ENCODE measurements at places on chromosomes 2 and 18.

- no peak for DNase-seq
Observed at GRCh38 chr2:86238354-86238753, 39.1 kb downstream of the MRPL35 start.

GRCh38 chr2:176689711-176690110 lies 420.5 kb downstream of the MTX2 start:
- peak; percentile 91 for DNase-seq

- peak; percentile 32 for DNase-seq
Observed at GRCh38 chr18:74310411-74310810, 5.2 kb upstream of the C18orf63 start.

DNA sequence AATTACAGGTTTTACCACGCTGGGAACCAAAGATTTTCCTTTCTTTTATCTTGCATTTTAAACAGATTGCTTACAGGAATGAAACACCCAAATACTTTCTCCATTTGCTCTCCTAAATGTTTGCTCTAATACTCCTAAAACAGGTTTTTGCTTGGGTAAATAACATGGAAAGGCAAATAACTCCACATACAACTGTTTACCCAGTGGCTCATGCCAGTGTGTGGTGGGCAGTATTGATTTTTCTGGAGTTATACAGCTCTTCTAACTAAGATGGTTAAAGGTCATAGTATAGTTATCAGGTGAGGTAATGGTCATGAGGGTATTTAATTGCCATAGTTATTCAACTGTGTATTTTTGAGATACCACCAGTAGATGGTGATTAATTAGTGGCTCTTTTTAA lies 61.2 kb upstream of the RAB27B start:
- no peak for DNase-seq

GRCh38 chr2:54579682-54580620 lies 123.8 kb downstream of the SPTBN1 start:
- DNase-seq: no peak

DNA sequence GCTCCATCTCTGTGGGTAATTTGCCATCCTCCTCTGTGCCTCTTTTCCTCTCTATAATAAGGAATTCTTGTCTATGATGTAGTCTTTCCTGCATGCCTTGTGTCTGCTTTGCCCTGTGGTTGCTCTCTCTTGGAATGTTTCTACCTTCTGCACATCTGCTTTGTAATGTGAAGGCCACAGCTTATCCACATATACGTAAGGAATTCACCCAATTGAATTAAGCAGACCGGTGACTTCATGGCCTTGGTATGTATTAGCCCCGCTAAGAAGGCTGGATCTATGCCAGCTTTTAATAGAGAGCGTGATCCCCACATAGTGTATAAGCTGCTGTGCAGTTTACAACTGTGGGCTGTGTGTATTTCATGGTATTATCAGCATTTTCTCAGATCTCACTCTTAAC lies 274.7 kb downstream of the RNF144A start:
- peak; percentile 96 for DNase-seq

- no peak for DNase-seq
Observed at GRCh38 chr2:10169581-10169980, 47.0 kb downstream of the RRM2 start.

DNA sequence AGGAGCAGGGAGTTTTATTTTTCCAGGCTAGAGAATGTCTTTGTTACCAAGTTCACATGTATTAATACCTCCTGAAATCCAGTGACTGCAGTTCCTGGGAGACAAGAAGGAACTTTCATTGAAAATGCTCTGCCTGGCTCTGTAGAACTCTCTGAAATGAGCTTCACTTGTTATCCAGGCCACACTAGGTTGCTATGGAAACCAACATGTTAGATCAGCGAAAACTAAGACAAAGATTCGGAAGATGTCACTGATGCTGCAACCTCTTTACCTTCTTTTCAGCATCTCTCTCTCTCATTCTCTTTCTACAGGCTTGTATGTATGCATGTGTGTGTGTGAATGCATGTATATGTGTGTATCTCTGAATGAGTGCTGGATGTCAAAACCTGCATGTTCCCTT lies 218.5 kb downstream of the TRIB2 start:
- DNase-seq: no peak

GRCh38 chr2:100965596-100965995 lies 36.5 kb upstream of the RPL31 start:
- no peak for DNase-seq

GRCh38 chr2:215764441-215765048 lies 248.8 kb downstream of the MREG start:
- no peak for DNase-seq

DNA sequence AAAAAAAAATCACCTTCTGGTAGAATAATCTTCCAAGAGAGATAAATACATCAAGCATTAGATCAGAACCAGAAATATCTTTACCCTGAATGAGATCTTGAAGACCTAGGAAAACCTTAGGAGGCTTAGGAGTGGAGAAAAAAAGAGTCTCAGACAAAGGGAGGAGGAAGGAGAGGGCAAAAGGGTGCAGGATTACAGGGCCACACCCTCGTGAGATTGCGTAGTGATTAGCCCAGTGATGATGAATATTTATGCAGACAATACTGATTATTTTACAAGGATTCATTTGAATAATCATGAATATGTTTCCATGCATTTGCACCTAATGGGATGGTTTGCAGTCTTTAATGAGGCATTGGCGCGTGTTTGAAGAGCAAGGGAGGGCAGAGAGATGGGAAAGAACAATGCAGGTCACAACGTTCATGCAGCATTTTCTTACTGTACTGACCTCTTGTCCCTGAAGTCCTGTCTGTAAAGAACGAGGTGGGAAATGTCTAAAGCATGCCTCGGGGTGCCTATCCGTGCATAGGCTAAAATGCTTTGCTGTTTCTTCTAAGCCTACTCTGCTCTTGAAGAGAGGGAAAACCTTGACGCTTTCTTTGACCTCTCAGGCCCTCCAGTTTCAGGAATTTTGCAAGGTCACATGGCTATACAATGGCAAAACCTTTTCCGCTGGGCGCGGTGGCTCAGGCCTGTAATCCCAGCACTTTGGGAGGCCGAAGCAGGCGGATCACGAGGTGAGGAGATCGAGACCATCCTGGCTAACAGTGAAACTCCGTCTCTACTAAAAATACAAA lies 18.6 kb upstream of the ZNF532 start:
- DNase-seq: no peak

DNA sequence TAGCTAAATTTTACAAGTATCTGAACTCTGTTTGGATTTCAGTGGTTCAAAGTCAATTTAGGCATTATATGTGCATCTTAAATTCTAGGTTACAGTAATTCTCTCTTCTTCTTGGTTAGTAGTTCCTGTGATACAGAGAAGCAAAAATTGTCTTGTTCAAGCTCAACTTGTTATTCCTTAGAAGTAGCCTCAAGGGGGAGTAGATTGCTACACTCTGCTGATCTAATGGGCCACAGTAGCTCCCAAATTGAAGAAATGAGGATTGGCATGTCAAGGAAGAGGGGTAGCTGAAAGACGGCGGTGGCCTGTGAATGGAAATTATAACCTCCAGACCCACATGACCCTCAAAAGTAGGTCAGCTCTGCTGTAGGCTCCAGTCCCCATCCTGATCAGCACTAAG lies 334.7 kb downstream of the HRH4 start:
- DNase-seq: no peak

- no peak for DNase-seq
Observed at GRCh38 chr18:44700652-44701051, 20.0 kb downstream of the SETBP1 start.

DNA sequence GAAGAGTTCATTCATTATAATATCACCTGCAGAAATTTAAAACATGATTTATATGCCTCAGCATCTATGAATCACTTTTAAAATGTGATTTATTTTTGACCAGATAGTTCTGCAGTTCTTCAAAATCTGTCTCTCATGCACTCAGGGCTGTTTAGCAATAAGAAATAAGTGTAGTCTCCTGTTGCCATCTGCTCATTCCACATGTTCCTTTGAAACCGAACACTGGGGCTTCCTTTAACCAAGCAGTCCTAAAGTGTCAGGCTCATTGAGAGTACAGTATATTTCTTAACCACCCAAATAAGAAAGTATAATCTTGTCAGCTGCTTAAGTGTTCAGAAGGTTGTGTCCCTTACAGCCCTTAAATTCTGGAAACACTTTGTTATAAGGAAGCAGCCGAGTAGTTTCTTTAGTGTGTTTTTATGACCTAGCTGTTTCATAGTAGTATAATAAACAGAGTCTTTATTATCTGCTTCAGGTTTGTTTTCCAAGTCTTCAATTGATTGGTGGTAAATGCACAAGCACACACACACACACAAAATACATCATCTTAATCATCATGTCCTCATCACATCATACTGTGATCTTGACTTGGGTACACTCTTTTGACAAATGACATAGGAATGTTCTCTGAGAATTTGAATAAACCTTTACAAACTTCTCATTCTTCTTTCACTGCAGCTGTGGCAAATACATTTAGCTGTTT lies 10.4 kb downstream of the WDR7 start:
- no peak for DNase-seq

DNA sequence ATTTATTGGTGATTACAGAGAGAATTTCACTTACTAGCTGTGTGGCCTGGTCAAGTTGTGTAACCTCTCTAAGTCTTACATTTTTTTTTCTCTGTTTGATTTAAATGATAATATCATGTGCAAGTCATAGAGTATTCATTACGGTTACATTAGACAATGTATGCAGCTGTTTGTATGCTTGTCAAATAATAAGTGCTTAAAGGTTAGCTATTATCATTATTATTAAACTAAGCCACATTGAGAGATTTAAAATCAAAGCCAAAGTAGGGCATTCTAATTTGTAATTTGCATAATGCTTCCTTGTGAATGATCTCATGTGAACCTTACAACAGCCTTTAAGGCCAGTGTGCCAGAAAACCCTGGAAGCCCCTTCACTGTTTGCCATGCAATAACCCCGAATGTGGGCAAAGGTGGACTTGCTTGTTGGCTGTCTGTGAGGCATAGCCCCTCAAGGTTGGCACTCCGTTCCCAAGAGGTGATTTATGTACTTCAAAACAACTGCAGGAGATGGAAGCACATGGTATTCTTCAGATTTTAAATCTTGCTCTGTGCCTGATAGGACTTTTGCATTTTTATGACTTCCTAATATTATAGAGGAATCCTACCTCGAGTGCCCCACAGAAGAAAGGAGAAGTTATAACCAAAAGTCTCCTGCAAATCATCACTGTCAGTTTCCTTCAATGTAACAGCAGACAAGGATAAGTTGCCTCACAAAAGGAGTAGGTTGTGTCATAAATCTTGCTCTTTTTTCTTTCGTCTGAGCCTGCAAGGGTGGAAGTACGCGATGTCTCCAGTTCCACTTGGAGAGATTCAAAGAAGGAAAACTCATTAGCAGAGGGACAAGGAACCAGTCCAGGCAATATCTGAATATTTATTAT lies 272.0 kb downstream of the TGIF1 start:
- peak; percentile 77 for DNase-seq

DNA sequence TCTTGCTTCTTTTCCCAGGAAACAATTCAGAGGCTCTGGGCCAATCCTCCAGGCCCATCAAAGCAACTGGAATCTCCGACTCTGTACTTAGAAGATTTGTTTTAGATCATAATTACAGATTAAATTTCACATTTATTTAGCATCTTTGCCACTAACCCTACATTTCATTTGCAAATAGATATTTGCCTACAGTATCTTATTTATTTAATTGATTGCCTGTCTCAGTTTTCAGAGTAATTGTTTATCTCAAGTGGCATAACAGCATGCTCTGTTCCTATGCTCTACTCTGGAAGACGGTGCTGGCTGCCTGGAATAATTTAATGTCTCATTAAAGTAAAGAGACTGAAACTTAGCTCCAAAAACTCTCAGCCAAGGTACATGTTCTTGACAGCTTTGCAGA lies 213.4 kb downstream of the HNMT start:
- DNase-seq: no peak

DNA sequence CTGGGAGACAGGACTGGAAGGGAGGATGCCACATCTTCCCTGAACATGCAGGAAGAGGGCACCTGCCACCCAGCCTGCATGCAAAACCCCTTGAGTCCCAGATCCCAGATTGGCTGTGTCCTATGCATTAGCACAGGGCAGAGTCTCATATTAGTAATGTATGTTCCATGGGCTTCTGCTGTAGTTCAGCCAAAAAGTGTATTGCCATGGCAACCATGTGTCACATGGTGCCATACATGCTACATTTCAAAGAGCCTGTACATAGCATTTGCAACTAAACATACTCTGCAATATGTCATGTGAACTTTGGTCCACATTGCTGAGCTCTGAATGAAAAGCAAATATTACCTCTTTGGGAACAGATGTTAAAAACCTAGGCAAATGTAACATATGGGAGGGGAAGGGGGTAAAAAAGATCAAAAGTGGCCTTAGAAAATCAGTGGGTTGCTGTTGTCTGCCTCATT lies 78.4 kb downstream of the DPP4 start:
- no peak for DNase-seq

GRCh38 chr2:179020156-179020750 lies 29.7 kb downstream of the CCDC141 start:
- DNase-seq: peak; percentile 30

GRCh38 chr2:7031547-7032245 lies 114.5 kb downstream of the RNF144A start:
- DNase-seq: peak; percentile 10

DNA sequence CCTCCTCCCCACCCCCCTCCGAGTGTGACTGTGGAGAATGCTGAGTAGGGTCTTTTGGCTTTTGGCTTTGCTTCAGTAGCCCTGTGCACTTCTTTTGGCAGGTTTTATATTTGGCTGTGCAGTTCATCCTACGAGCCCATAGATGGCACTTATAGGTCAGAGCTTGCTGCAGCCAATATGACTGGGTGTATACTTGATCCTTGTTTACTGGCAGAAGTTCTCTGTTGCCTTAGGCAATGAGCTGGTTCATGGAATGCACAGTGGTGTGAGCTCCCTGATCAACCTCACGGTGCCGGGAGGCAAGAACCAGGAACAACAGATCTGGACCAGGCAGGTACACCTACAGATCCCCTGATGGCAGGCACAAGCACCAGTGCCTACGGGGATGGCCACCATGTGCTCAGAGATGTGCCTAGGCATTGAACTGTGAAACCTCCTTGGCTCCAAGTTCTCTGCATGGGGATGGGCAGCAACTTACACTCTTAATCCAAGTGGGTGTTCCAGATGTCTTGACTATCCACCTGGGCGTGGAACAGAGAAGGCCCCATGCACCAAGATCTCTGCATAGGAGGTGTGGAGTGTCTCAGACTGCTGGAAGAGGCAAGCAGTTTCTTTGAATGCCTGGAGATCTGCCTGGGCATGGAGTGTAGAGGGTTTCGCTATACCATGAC lies 190.4 kb downstream of the KIAA1328 start:
- peak; percentile 12 for DNase-seq

DNA sequence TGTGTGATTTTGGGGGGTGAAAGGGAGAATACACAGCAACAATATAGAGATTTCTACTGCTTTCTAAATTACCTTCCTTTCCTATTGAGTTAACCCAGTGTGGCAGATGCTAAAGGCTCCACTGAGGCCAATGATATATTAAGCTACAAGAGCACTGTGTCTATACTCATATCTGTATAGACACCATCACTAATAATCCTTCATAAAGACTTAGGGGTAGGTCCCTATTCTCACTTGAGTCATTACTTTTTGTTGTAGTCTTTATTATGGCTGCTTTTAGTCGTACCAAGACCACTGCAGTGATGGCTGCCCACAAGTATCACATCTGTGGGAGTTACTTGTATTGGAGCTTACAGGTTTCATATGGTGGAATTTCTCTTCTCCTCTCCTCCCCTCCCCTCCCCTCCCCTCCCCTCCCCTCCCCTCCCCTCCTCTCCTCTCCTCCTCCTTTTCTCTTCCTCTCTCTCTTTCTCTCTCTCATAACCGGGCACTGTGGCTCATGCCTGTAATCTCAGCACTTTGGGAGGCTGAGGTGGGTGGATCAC lies 637.6 kb downstream of the ADCYAP1 start:
- no peak for DNase-seq

- DNase-seq: no peak
Observed at GRCh38 chr2:152432765-152433164, 97.8 kb downstream of the FMNL2 start.

- no peak for DNase-seq
Observed at GRCh38 chr18:48460929-48461583, 51.9 kb upstream of the ZBTB7C start.

Measured in A673 (cell line).